Activated CD4-positive, alpha-beta memory T cell treated with anti-CD3 and anti-CD28 coated beads, Interleukin-2, amount 10 ng/mL, durations not matched to agents 7 days and 5 days (primary cell): ENCODE measurements at places on chromosomes 3 and 15. TPM values are rescaled to one million over a fixed set of nuclear protein-coding genes. Genes with fewer than 3 reads are reported as not detected.
A peak's percentile ranks its signal among the peaks of the same experiment; 100 is the strongest.

- no peak overlapping the region for H3K27ac ChIP-seq
- no peaks in the 10 kb centered on the region for H3K4me1 ChIP-seq
- DNase-seq = no peak
- H3K36me3 ChIP-seq = no peaks in the 10 kb centered on the region
- H3K4me3 ChIP-seq = no peak overlapping the region
Observed at GRCh38 chr3:26484140-26484539, 138.4 kb upstream of the LRRC3B start.

- peaks cover 15% of the 10 kb centered on the region for H3K27me3 ChIP-seq
- no peak overlapping the region for H3K27ac ChIP-seq
- no peak for DNase-seq
- no peak overlapping the region for H3K4me3 ChIP-seq
- no peaks in the 10 kb centered on the region for H3K4me1 ChIP-seq
- no peaks in the 10 kb centered on the region for H3K36me3 ChIP-seq
Observed at GRCh38 chr3:72171463-72171881, 386.5 kb upstream of the PROK2 start.

GRCh38 chr15:69994429-69995205 lies 103.1 kb downstream of the TLE3 start:
- H3K4me3 ChIP-seq = no peak overlapping the region
- H3K36me3 ChIP-seq = no peaks in the 10 kb centered on the region

GRCh38 chr15:38242055-38242454 lies 10.6 kb upstream of the SPRED1 start:
- no peaks in the 10 kb centered on the region for H3K36me3 ChIP-seq
- no peaks in the 10 kb centered on the region for H3K4me1 ChIP-seq
- no peak overlapping the region for H3K27ac ChIP-seq
- H3K4me3 ChIP-seq = no peak overlapping the region
- DNase-seq = no peak

DNA sequence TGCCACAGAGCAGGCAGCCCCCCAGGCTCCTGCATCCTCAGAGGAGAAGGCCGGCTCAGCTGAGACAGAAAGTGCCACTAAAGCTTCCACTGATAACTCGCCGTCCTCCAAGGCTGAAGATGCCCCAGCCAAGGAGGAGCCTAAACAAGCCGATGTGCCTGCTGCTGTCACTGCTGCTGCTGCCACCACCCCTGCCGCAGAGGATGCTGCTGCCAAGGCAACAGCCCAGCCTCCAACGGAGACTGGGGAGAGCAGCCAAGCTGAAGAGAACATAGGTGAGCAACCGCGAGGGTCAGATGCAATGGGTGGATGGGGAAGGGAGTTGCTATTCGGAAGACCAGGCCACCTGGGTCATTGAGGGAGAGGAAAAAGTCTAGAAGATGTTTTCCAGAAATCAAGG lies 53.0 kb downstream of the GAP43 start:
- no peaks in the 10 kb centered on the region for H3K36me3 ChIP-seq
- no peak for DNase-seq
- no peaks in the 10 kb centered on the region for H3K4me1 ChIP-seq
- no peak overlapping the region for H3K4me3 ChIP-seq
- H3K27me3 ChIP-seq = peaks cover 28% of the 10 kb centered on the region
- no peak overlapping the region for H3K27ac ChIP-seq

DNA sequence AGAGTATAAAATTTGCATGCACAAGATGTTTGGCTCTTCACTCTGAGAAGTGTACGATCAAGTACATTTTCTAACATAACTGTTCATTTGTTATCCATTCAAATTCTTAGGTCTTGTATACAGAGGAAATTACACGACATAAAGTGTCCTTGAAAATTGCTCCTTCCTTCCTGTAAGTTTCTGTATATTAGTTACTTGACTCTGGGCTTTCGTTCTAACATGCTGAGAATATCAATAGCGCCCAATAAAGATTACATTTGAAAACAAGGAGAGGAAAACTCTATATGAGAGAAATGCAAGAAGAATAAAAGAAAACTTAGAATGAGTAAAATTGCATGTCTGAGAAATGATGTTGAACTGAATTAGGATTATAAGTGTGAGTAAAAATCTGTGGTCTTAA lies 722.5 kb upstream of the CADM2 start:
- H3K4me3 ChIP-seq = no peak overlapping the region
- no peaks in the 10 kb centered on the region for H3K27me3 ChIP-seq
- no peak overlapping the region for H3K27ac ChIP-seq
- H3K36me3 ChIP-seq = no peaks in the 10 kb centered on the region
- no peak for DNase-seq

- peaks cover 44% of the 10 kb centered on the region for H3K4me1 ChIP-seq
- H3K36me3 ChIP-seq = no peaks in the 10 kb centered on the region
- H3K4me3 ChIP-seq = no peak overlapping the region
- peak; percentile 32 for DNase-seq
Observed at GRCh38 chr15:99504823-99505551, 60.8 kb upstream of the MEF2A start.

DNA sequence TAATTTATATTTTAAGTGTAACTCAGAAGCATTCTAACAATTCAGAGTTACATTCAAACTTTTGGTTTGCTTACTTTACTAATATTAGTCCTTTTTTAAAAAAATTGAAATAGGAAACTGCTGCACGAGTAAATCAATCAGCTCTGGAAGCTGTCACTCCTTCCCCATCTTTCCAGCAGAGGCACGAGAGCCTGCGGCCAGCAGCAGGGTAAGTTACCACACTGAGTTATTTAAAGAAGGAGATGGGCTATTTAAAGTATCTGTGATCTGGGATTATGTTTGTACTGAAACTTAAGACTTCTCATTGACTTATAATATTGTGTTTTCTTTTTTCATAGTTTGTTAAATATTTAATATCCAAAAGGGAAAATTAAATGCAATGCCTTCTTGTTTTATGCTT lies 29.3 kb downstream of the APPL1 start:
- no peak overlapping the region for H3K4me3 ChIP-seq
- no peak overlapping the region for H3K27ac ChIP-seq
- no peaks in the 10 kb centered on the region for H3K4me1 ChIP-seq
- no peak for DNase-seq
- no peaks in the 10 kb centered on the region for H3K27me3 ChIP-seq

GRCh38 chr3:62558549-62559112 lies 185.3 kb upstream of the FEZF2 start:
- no peak for DNase-seq
- no peaks in the 10 kb centered on the region for H3K27me3 ChIP-seq
- H3K27ac ChIP-seq = no peak overlapping the region
- H3K4me1 ChIP-seq = no peaks in the 10 kb centered on the region
- no peaks in the 10 kb centered on the region for H3K36me3 ChIP-seq

GRCh38 chr3:15312550-15312949 lies 19.8 kb downstream of the SH3BP5 start:
- no peak overlapping the region for H3K4me3 ChIP-seq
- peaks cover 84% of the 10 kb centered on the region for H3K4me1 ChIP-seq
- peak overlapping the region; percentile 41 for H3K27ac ChIP-seq

The MINAR1 gene
- 0.38 TPM for total RNA-seq

The ATP8B4 gene
- 19.9 TPM for total RNA-seq

The SPTSSB gene
- total RNA-seq = not detected
